ENCODE measurements at places on chromosomes 5 and 9. TPM values are rescaled to one million over a fixed set of nuclear protein-coding genes. Genes with fewer than 3 reads are reported as not detected.
A peak's percentile ranks its signal among the peaks of the same experiment; 100 is the strongest.

GRCh38 chr9:134827559-134827958 lies 53.1 kb upstream of the FCN2 start:
- no peak overlapping the region for H3K4me3 ChIP-seq
- DNase-seq, result no peak

The SH3PXD2B gene
- 46.2 TPM for total RNA-seq

The PPP1R26 gene
- total RNA-seq, result 27.5 TPM

DNA sequence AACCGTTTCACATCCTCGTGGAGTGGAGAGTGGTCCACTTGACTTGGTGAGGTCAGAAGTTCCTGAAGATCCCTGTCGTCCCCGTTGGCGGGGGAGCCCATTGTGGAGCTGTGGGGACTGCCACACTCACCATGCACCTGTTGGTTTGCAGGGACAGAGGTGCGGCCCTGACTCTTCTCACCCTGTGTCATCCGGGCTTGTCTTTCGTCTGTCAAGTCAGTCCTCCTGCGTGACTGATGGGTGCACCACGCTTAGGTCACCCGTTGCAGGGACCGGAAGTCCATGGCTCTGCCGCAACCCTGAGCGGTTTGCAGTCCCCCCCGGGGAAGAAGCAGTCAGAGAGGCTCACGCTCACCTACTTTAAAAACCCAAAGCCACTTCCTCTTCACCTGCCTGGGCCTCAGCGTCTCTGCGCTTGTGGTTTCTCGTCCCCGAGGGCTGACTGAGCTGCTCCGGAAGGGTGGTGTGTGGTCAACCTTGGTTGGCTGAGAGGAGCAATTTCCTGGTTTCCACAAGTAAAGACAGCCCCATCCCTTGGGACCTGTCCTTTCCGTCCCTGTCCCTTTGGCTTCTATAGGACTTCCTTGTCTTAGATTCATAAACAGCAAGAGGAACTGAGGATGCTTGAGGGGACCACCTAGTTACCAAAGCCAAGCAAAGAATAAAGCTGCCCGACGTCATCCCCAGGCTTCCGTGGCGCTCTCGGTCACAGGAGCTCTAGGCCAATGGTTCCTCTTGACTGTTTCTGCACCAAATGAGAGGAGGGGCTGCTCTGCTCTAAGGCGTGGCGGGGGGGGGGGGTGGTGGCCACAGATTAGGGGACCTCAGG lies 53.2 kb downstream of the USP20 start:
- DNase-seq, result peak; percentile 79
- H3K4me3 ChIP-seq, result peak overlapping the region; percentile 16
- H3K4me1 ChIP-seq, result peaks cover 43% of the 10 kb centered on the region
- no peaks in the 10 kb centered on the region for H3K36me3 ChIP-seq
- H3K27me3 ChIP-seq, result no peaks in the 10 kb centered on the region
- peak overlapping the region; percentile 88 for H3K27ac ChIP-seq

DNA sequence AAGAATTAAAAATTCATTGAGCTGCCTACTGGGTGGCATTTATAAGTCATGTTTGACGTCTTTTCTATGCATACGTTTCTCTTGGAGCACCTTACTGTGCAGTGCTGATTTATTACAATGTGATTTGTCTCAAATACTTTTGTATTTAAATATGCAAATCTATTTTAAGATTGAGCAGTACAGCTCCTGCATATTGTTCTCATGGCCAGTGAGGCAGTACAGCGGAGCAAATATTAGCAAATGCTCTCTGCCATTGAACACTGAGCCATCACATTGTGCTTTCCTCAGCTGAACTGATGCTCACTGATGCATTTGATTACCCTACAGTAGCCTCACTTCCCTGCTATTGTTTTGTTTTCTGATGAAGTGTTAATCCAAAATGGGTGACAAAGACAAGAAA lies 149.6 kb downstream of the HTR1A start:
- no peaks in the 10 kb centered on the region for H3K4me1 ChIP-seq
- H3K4me3 ChIP-seq, result no peak overlapping the region
- no peak overlapping the region for H3K27ac ChIP-seq
- no peaks in the 10 kb centered on the region for H3K27me3 ChIP-seq

DNA sequence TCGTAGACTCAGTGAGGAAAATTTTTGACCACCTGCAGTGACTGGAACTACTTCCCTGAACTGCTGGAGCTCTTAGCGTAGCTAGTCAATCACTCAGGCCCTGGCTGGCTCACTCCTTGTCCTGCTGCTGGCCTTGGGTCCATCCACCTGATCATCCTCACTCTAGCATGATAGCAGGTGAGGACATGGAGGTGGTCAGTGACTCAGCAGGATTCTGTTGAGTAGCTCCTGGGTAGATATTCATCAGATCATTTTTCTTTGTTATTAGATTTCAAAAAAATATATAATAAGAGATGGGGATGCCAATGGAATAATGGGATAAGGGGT lies 25.0 kb upstream of the SEMA4D start:
- peaks cover 21% of the 10 kb centered on the region for H3K4me1 ChIP-seq
- no peak overlapping the region for H3K4me3 ChIP-seq
- no peaks in the 10 kb centered on the region for H3K36me3 ChIP-seq
- no peaks in the 10 kb centered on the region for H3K27me3 ChIP-seq
- peak overlapping the region; percentile 12 for H3K27ac ChIP-seq
- no peak for DNase-seq

- no peak for DNase-seq
- H3K27me3 ChIP-seq, result no peaks in the 10 kb centered on the region
- no peaks in the 10 kb centered on the region for H3K4me1 ChIP-seq
- no peak overlapping the region for H3K27ac ChIP-seq
- no peak overlapping the region for H3K4me3 ChIP-seq
Observed at GRCh38 chr9:14082732-14083131, 231.2 kb downstream of the NFIB start.

The FIBCD1 gene
- 2.7 TPM for total RNA-seq

DNA sequence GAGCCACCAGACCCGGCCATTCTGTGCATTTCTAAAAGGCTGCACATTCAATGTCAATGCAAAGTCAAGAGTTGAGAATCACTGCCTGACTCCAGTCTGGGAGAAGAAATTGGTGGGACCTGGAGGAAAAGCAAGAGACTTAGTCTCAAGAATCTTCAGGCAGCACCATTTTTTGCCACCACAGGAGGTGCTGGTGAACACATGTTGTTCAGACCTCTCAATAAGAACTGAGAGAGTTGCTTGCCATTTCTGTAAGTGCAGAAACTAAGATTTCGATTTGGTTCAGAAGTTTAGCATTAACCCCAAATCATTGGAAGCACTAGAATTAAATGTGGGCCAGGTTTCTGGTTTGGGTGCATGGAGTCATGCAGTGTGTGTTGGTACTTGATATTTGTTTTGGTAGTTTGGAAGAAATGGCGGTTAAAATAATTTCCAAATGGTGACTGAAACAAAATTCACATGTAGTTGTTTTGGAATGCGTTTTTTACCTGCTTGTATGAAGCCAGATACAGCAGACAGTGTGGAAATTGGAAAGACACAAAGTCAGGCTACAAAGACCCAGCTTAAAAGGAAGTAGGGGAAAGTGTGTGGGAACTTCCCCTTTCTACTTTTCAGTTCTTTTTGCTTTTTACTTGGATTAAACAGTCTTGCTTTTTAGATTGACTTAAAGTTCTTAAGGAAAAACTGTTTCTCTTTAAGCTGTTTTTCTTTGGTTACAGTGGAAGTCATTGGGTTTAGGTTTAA lies 20.4 kb downstream of the PDE8B start:
- H3K4me1 ChIP-seq, result no peaks in the 10 kb centered on the region
- no peak for DNase-seq
- H3K27ac ChIP-seq, result no peak overlapping the region
- no peaks in the 10 kb centered on the region for H3K27me3 ChIP-seq
- no peak overlapping the region for H3K4me3 ChIP-seq

The PCDHB16 gene
- 4.1 TPM for total RNA-seq

GRCh38 chr5:145980718-145981117 lies 44.3 kb downstream of the SH3RF2 start:
- H3K36me3 ChIP-seq, result no peaks in the 10 kb centered on the region
- H3K4me1 ChIP-seq, result peaks cover 15% of the 10 kb centered on the region

GRCh38 chr5:103410172-103410571 lies 151.6 kb downstream of the MACIR start:
- H3K36me3 ChIP-seq, result no peaks in the 10 kb centered on the region
- no peak overlapping the region for H3K27ac ChIP-seq
- no peak overlapping the region for H3K4me3 ChIP-seq
- no peaks in the 10 kb centered on the region for H3K27me3 ChIP-seq

The PCDHB4 gene
- total RNA-seq, result 3.0 TPM

GRCh38 chr9:33186457-33187168 lies 19.5 kb upstream of the B4GALT1 start:
- H3K4me3 ChIP-seq, result no peak overlapping the region
- no peaks in the 10 kb centered on the region for H3K36me3 ChIP-seq
- no peak for DNase-seq
- H3K27ac ChIP-seq, result no peak overlapping the region
- peaks cover 15% of the 10 kb centered on the region for H3K4me1 ChIP-seq
- no peaks in the 10 kb centered on the region for H3K27me3 ChIP-seq

The SLC36A3 gene
- not detected for total RNA-seq

- peak overlapping the region; percentile 87 for H3K4me3 ChIP-seq
- no peaks in the 10 kb centered on the region for H3K27me3 ChIP-seq
- H3K27ac ChIP-seq, result peak overlapping the region; percentile 93
- peaks cover 30% of the 10 kb centered on the region for H3K4me1 ChIP-seq
- peaks cover 25% of the 10 kb centered on the region for H3K36me3 ChIP-seq
Observed at GRCh38 chr5:177132136-177133095, 1.2 kb upstream of the NSD1 start.

DNA sequence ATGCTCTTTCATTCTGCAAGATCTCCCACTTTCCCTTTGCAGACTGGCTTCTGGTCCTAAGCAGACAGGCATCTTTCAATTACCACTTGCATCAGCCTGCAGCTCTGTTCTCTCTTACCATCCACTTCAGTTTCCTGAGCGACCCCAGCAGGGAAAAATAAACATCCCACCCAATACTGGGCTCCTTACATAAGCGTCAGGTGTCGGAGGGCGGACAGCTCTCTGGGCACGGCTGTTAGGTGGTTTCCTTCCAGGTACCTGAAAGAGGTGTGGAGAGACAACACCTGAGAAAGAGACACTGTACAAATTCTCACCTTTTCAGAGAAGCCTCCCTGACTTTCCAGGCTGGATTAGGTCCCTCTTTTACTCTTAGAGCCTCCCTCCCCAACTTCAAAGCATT lies 145.1 kb upstream of the PANK3 start:
- H3K27ac ChIP-seq, result no peak overlapping the region
- H3K4me3 ChIP-seq, result no peak overlapping the region
- DNase-seq, result no peak
- H3K27me3 ChIP-seq, result no peaks in the 10 kb centered on the region
- peaks cover 4% of the 10 kb centered on the region for H3K36me3 ChIP-seq
- no peaks in the 10 kb centered on the region for H3K4me1 ChIP-seq

GRCh38 chr5:145787507-145787906 lies 47.6 kb downstream of the PRELID2 start:
- H3K27me3 ChIP-seq, result no peaks in the 10 kb centered on the region
- no peak overlapping the region for H3K27ac ChIP-seq

DNA sequence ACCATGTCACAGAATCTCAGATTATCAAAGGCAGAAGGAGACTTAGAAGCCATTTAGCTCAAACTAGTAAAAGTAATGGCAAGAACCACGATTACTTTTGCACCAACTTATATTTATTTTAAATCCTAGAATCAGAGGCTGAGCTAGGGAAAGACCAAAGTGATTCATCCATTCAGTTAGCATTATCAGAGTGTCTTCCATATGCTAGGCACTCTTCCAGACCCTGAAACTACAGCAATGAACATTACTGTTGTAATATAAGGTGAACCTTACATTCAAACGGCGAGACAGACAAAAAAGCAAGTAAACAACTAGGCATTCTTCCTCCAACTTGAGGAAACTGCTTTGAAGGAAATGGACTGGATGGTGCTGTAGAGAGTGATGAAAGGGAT lies 7.9 kb downstream of the PDE6A start:
- peaks cover 6% of the 10 kb centered on the region for H3K4me1 ChIP-seq
- no peak overlapping the region for H3K4me3 ChIP-seq
- no peaks in the 10 kb centered on the region for H3K27me3 ChIP-seq
- no peaks in the 10 kb centered on the region for H3K36me3 ChIP-seq
- H3K27ac ChIP-seq, result no peak overlapping the region

DNA sequence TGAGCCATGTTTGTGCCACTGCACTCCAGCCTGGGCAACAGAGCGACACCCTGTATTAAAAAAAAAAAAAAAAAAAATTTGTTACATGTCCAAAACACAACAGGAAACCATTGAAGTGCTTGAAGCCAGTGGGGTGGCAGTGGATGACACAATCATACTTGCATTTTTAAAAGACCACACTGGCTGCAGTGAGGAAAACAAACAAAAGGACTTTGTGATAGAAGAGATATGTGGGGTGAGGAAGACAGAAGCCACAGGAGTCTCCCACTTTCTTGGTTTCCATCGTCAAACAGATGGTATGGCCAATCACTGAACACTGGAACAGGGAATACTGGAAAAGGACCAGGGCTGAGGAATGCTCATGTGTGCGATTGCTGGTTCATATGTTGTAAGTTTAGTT lies 20.9 kb upstream of the COMMD10 start:
- no peak overlapping the region for H3K4me3 ChIP-seq
- no peak overlapping the region for H3K27ac ChIP-seq
- no peak for DNase-seq
- H3K4me1 ChIP-seq, result no peaks in the 10 kb centered on the region
